ENCODE measurements at places on chromosomes 1 and 21. TPM values are rescaled to one million over a fixed set of nuclear protein-coding genes. Genes with fewer than 3 reads are reported as not detected.

HFM1 gene
- not detected for total RNA-seq

- no peak for DNase-seq
These were observed 57.9 kb downstream of the CENPF start for GRCh38 chr1:214660900-214661299.

PLEKHA6 gene
- total RNA-seq: 0.43 TPM

DNA sequence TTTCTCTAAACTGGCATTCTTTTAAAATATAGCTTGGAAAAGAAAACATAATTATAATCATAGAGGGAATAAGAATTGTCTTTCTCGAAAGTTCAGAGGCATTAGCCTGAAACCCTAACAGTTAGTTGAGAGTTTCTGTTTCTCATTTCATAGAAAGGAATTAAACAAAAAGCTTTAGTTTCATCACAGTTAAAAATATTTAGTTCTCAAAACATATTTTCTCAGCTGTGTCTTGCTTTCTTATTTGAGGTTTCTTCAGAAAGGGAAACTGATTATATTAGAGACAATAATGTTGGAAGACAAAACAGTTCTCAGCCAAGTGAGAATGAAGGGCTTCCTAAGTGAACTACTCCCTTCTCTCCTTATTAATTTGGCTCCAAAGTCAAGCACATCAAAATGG is 75.4 kb upstream of the C1orf105 start:
- DNase-seq: no peak

IFI44 gene
- 35.5 TPM for total RNA-seq

RIPK4 gene
- total RNA-seq: not detected

IFNLR1 gene
- 0.07 TPM for total RNA-seq

CTSE gene
- not detected for total RNA-seq

DNA sequence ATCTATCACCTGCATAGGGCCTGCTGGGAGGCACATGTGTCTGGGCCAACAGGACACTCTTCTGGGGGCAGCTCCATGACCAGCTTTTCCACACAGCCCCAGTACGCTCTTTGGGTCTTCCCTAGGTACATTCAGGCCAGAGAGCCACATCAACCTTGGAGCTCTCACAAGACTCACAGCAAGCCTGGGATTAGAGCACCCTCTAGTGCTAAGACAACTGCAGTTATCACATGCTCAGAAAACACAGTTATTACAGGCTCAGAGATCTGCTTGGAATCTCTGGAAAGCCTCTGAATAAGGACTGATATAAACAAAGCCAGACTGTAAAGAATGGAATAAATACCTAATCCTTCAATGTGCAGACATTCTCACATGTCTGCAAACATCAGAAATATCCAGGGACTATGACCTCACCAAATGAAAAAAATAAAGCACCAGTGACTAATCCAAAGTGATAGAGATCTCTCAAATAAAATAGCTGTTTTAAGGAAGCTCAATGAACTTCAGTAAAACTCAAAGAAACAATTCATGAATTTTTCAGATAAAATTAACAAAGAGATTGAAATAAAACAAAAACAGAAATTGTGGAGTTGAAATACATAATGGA is 563.9 kb upstream of the NR5A2 start:
- peak; percentile 26 for DNase-seq

CA14 gene
- total RNA-seq: not detected

- DNase-seq: no peak
These were observed 58.9 kb downstream of the VWA5B1 start for GRCh38 chr1:20349561-20349960.

GRCh38 chr1:162056043-162056442 is 13.4 kb upstream of the NOS1AP start:
- peak; percentile 26 for DNase-seq

- DNase-seq: no peak
These were observed 68.9 kb upstream of the PARP1 start for GRCh38 chr1:226476648-226477319.

DNA sequence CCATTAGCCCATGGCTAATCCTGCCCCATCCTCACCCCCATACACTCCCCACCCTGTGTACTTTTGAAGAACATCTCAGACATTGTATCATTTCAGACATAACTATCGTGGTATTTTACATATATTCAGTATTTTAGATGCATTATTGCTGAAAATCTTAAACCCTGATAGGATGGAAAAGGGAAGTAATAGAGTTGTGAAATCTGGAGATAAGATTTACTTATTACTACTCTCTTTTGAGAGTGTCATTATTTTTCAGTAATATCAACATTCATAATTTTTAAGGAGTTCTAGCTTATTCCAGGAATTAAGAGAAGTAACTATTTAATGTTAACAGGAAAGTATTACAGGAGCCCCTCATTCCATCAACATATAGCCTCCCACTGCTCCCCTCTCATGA is 34.4 kb downstream of the ADCY10 start:
- no peak for DNase-seq

PADI3 gene
- total RNA-seq: not detected

- DNase-seq: peak; percentile 11
These were observed 6.9 kb downstream of the HTR1D start for GRCh38 chr1:23210351-23210785.

GRCh38 chr1:201947697-201948008 is 1.3 kb upstream of the LMOD1 start:
- DNase-seq: no peak

All from natural killer cell (primary cell).